ENCODE measurements at places on chromosomes 1 and 21. TPM values are rescaled to one million over a fixed set of nuclear protein-coding genes. Genes with fewer than 3 reads are reported as not detected.

GRCh38 chr1:208045463-208046260 is 134.7 kb upstream of the CD34 start:
- no peak overlapping the region for H3K4me3 ChIP-seq
- DNase-seq = no peak
- no peaks in the 10 kb centered on the region for H3K36me3 ChIP-seq
- H3K27ac ChIP-seq = no peak overlapping the region
- H3K4me1 ChIP-seq = no peaks in the 10 kb centered on the region
- H3K27me3 ChIP-seq = peaks cover 78% of the 10 kb centered on the region

- no peak for DNase-seq
- no peaks in the 10 kb centered on the region for H3K27me3 ChIP-seq
- H3K4me3 ChIP-seq = no peak overlapping the region
- peaks cover 9% of the 10 kb centered on the region for H3K4me1 ChIP-seq
- peaks cover 42% of the 10 kb centered on the region for H3K36me3 ChIP-seq
- H3K27ac ChIP-seq = no peak overlapping the region
These were observed 122.5 kb downstream of the KIAA0319L start for GRCh38 chr1:35434703-35435102.

- H3K36me3 ChIP-seq = no peaks in the 10 kb centered on the region
- no peak overlapping the region for H3K27ac ChIP-seq
- no peaks in the 10 kb centered on the region for H3K27me3 ChIP-seq
- no peak for DNase-seq
These were observed 61.5 kb downstream of the KIF1B start for GRCh38 chr1:10271869-10272268.

DNA sequence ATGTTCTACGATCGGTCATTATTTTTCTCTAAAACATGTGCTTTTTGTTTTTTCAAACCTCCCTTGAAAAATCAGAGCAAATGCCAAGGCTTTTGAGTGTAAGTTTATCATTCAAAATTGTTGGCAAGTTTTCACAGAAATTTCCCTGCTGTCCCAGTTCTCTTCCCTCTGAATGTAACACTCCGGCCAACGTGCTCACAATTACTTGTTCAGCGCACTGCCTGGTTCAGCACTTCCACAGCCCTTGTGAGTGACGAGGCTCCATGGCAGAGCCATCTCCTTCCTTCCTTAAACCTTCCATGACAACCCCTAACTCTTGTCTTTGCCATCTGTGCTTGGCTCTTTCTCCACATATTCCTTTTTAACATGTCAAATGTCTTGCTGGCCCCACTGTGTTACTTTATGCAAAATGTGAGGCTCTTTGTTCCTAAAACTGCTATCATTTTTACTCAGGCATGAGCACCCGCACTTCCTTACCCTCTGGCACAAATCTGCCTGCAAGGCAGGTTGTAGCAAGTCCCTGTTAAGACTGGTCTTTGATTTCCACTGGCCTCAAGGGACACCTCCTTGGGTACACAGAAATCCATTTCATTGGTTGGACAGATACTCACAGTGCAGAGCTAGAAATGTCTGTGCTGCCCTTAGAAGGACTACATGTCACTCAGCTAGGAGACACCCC is 142.8 kb downstream of the HUNK start:
- peaks cover 19% of the 10 kb centered on the region for H3K27me3 ChIP-seq
- no peak overlapping the region for H3K27ac ChIP-seq
- H3K4me3 ChIP-seq = no peak overlapping the region
- no peaks in the 10 kb centered on the region for H3K4me1 ChIP-seq
- H3K36me3 ChIP-seq = no peaks in the 10 kb centered on the region

GRCh38 chr1:29239142-29239541 is 2.8 kb downstream of the PTPRU start:
- no peaks in the 10 kb centered on the region for H3K36me3 ChIP-seq
- peaks cover 27% of the 10 kb centered on the region for H3K4me1 ChIP-seq
- no peak overlapping the region for H3K4me3 ChIP-seq
- peaks cover 27% of the 10 kb centered on the region for H3K27me3 ChIP-seq
- no peak for DNase-seq

- DNase-seq = no peak
- H3K36me3 ChIP-seq = no peaks in the 10 kb centered on the region
- H3K4me3 ChIP-seq = no peak overlapping the region
- no peaks in the 10 kb centered on the region for H3K27me3 ChIP-seq
- H3K4me1 ChIP-seq = peaks cover 12% of the 10 kb centered on the region
- no peak overlapping the region for H3K27ac ChIP-seq
These were observed 18.4 kb upstream of the RCAN3 start for GRCh38 chr1:24484199-24484598.

DNA sequence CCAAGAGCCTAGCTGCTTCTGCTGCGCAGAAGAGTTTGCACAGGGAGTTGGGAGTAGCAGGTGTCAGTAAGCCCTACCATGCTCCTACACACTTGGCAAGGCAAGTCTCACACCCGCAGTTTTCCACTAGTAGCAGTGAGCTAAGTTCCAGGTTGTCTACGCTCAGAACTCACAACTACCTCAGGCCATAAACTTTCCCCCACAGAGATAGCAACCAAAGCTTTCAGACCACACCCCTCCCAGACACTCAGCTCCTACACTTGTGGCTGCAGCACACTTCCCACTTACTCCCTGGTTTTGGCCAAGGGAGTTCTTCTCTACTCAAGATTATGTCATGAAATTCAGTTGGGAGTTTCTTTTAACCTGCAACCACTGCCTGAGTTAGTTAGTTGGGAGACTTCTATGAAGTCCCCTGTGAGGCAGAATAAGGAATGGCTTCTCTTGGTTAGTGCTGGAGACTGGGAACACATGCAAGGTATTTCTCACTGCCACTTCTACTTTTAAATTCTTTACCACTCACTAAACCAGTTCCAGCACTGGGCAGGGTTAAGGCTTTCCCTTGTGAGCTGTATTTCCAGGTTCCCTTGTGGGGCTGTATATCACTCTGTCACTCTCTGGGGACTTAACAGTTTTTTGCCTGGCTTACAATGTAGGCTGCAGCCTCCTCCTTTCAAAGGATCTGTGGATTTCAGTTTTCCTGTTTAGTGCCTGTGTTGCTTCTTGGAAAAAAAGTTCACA is 18.3 kb upstream of the MAB21L3 start:
- H3K36me3 ChIP-seq = no peaks in the 10 kb centered on the region
- H3K27ac ChIP-seq = no peak overlapping the region
- no peak overlapping the region for H3K4me3 ChIP-seq
- H3K27me3 ChIP-seq = no peaks in the 10 kb centered on the region
- no peak for DNase-seq

GRCh38 chr1:170155055-170155454 is 9.3 kb downstream of the NTMT2 start:
- no peaks in the 10 kb centered on the region for H3K36me3 ChIP-seq
- no peaks in the 10 kb centered on the region for H3K4me1 ChIP-seq
- H3K4me3 ChIP-seq = no peak overlapping the region
- H3K27ac ChIP-seq = no peak overlapping the region

Gene PLA2G2D
- not detected for total RNA-seq

Gene ADORA1
- not detected for total RNA-seq

All from K562 (cell line).